Cardiac fibroblast (primary cell): ENCODE measurements at places on chromosomes 11 and 22.

DNA sequence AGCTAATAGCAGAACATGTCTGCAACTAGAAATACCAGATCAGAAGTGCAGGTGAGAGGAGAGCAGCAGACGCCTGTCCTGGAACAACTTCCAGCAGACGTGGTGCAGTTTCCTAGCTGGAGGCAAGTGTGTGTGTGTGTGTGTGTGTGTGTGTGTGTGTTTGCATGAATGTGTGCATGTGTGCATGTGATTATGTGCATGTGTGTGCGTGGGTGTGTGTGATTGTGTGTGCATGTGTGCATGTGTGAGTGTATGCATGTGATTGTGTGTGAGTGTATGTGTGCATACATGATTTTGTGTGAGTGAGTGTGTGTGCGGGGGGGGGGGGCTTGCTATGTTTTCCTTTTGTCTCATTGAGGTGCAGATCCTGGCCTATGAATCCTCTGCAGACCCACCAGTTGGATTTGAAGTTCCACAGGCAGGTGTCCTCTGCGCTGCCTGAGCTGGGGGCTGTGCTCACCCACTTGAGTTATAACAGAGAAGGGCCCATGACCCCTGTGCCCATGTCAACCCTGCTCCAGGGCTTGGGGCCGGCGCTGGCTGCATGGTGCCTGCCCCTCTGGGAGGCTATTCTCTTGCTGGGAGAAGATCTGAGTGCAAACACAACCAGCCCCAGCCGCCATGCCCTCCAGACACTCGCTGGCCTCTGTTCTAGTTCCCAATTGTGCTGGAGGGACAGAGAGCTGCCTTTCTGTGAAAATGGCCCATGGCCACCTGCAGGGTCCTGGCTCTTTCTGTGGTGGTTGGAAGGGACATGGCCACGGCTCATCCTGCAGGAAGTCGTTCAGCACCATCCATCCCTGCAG, 821.3 kb downstream of the BRD1 start:
- DNase-seq, result no peak

- DNase-seq, result no peak
These were observed 10.0 kb downstream of the OPCML start for GRCh38 chr11:133522344-133522743.

DNA sequence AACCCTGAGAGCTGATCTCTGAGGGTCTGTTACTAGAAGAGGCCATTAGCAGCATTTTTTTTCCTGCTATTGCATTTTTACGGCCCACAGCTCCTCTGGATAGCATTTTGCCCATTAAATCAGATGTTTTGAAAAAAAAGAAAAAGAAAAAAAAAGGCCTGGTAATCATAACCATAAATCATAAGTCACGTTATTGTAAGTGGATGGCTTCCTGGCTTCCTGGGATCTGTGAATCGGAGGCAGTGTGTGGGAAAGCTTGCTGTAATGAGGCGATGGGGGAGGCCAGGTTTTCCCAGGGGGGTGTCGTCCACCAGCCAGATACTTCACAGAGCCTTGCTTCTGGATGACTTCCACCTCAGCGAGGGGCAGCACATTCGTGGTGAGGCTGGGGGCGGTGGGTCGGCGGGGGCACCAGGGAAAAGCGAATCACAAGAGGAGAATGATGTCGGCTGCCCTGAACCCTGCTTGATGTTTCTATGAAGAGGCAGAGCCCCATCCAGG, 106.5 kb upstream of the SYT13 start:
- DNase-seq, result no peak

- DNase-seq, result no peak
These were observed 304.6 kb downstream of the OPCML start for GRCh38 chr11:133227632-133228111.

DNA sequence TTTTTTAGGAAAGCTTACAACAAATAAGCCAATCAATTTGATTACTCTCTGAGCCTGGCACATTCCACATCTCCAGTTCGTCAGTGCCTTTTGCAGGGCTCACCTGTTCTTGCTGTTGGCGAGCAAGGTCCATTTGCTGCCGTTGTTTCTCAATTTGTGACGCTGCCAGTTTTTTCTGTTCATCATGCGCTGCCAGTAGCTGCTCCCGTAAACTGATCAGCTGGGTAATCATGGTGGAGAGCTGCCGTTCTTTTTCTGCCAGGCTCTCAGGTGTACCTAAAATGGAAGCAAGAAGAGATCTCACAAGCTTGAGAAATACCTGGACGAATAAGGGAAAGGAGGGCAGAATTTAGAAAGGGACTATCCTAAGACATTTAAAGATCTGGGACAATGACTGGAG, 169.7 kb downstream of the SOX6 start:
- no peak for DNase-seq

- no peak for DNase-seq
These were observed 22.0 kb upstream of the GLYATL1 start for GRCh38 chr11:58917159-58917783.

- no peak for DNase-seq
These were observed 88.6 kb upstream of the RCN1 start for GRCh38 chr11:32002311-32002710.
